ENCODE measurements at places on chromosomes 3 and 15.

- DNase-seq = no peak
Observed at GRCh38 chr3:30231277-30232141, 374.9 kb upstream of the TGFBR2 start.

GRCh38 chr15:87403973-87404372 is 852.6 kb downstream of the NTRK3 start:
- no peak for DNase-seq

- DNase-seq = no peak
Observed at GRCh38 chr3:107662586-107662985, 139.8 kb downstream of the BBX start.

GRCh38 chr3:14225421-14225820 is 46.8 kb downstream of the LSM3 start:
- no peak for DNase-seq

DNA sequence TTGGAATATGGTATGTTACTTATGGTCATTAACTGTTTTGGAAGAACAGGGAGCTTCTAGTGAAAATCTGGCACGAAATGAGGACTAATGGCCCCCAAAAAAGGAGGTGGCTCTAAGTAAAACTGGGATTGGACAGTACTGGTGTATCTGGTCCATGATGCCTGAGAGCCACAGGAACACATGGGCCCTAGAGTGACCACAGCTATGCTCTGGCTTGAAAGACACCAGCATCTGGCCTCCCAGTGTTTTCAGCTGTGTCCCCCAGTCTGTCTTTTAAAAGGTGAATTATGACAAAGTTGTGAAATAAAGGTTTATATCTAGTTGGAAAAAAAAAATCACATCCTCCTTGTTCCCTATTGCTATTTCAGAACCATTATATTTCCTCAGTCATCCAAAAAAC is 64.5 kb downstream of the GSK3B start:
- DNase-seq = no peak

DNA sequence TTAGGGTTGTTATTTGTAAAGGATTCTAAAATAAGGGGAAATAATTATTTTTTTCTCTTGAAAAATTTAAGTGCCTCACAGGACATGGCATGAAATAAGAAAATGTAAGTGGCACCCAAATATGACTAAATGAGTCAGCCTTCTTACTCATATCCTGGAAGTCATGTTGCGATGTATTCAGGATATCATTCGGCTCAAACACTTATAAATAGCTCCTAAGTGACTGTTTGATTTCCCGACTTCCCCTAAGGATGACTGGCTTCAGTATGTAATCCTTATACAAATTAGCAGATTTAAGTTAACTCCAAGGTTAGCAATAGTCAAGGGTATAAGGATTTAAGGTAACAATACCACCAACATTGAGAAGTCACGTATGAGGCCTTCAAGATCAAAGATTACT is 57.3 kb upstream of the OSTN start:
- no peak for DNase-seq

DNA sequence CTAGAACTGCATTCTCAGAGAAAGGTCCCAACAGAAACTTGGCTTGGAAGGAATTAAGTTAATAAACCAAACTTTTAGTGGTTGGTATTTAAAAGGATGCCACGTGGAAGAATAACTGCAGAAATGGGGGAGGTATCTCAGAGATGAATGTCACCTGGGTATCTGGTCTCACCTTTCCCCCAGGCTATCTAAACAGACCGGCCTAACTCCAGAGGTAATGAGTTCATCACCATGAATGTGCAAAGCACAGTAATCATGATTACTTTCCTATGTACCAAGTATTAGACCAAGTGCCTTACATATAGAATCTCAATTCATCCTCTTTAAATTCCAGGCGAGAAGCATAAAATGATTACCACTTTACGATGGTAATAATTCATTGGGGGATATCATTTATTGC is 80.8 kb downstream of the FBN1 start:
- DNase-seq = no peak

DNA sequence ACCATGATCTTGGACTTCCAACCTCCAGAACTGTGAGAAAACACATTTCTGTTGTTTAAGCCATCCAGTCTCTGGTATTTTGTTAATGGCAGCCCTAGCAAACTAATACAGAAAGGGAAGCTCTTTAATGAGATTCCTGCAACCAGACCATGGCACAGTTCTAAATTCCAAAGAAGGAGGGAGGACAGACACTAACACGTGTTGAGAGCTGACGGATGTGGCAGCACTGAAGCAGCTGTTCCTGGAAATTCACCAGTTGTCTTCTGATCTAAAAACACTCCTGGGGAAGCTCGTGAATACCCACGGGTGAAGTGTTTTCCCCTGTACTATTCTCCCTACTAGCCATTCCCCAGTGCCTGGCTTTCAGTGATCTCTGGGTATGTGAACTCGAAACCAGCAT is 56.7 kb downstream of the RPL22L1 start:
- no peak for DNase-seq

GRCh38 chr15:59892985-59893384 is 111.1 kb upstream of the FOXB1 start:
- DNase-seq = no peak

GRCh38 chr3:32440611-32441350 is 49.1 kb downstream of the CMTM7 start:
- no peak for DNase-seq

- no peak for DNase-seq
Observed at GRCh38 chr3:160455846-160456245, 6.3 kb upstream of the TRIM59 start.

Data from liver (tissue), 10 donors.